M059J (cell line): ENCODE measurements at places on chromosomes 1 and 21.

- DNase-seq = no peak
Measured at GRCh38 chr1:31216016-31216415, 23.7 kb downstream of the NKAIN1 start.

- DNase-seq = no peak
Measured at GRCh38 chr21:29304597-29304996, 5.9 kb downstream of the BACH1 start.

- DNase-seq = peak; percentile 99
Measured at GRCh38 chr1:156129687-156130577, 15.4 kb downstream of the LMNA start.

DNA sequence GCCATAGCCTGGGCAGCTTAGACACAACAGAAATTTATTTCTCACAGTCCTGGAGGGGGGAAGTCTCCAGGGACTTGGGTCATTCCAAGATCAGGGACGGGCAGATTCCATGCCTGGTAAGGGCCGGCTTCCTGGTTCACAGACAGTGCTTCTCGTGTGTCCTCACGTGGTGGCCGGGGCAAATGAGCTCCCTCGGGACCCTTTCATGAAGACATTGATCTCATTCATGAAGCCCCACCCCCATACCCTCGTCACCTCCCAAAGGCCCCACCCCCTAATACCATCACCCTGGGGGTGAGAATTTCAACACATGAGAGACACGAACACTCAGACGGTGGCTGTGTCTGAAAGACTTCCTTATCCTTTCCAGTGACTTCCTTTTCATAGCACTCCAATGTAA, 51.5 kb downstream of the ACOT7 start:
- DNase-seq = no peak

DNA sequence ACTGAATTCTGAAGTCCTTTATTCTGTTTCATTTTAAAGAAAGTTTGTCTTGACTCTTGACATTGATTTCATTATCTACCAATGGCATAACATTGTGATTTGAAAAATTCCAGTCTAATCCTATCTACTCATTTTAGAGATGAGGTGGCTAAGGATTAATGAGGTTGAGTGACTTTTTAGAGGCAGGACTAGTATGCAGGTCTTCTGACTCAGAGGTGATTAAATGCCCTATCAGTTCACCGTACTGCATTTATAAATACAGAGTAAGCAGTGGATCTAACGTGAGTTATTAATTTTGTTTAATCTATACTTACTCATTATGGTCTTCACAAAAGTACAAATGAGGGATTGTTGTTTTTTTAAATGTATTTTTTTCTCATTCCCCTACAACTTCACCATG, 277.6 kb downstream of the PTBP2 start:
- DNase-seq = peak; percentile 13

GRCh38 chr1:81813691-81814090, 13.0 kb downstream of the ADGRL2 start:
- no peak for DNase-seq

DNA sequence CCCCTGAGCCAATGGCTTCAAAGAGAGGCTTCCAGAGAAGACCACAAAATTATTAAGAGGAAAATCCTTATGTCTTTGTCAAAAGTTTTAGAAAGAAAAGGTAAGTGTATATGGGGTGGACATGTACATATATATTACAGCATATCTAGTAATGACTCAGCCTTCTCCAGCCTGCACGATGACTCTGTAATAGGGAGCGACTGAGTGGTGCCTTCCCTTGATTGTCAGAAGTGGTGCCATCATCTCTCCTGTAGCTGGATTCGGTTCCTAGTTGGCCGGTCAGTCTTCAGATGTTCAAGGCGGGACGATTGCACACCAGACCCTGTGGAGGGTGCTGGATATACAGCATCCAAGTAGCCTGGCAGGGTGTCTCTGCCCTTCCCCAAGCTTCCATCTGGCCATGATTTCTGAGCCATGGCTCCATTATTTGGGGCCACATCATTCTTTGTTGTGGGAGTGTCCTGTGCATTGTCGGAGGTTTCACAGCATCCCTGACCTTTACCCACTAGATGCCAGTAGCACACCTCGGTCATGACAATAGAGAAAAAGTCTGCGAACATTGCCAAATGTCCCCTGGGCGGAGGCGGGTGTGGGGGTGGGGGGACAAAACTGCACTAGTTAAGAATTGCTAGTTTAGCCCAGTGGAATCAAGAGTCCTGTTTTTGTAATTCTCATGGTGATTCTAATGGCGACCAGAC, 206.2 kb upstream of the KAZN start:
- peak; percentile 29 for DNase-seq

GRCh38 chr1:47727697-47728085, 269.5 kb downstream of the TRABD2B start:
- no peak for DNase-seq

- DNase-seq = no peak
Measured at GRCh38 chr1:166865926-166866325, 10.1 kb downstream of the TADA1 start.

- no peak for DNase-seq
Measured at GRCh38 chr1:47660622-47661021, 222.8 kb downstream of the FOXD2 start.

DNA sequence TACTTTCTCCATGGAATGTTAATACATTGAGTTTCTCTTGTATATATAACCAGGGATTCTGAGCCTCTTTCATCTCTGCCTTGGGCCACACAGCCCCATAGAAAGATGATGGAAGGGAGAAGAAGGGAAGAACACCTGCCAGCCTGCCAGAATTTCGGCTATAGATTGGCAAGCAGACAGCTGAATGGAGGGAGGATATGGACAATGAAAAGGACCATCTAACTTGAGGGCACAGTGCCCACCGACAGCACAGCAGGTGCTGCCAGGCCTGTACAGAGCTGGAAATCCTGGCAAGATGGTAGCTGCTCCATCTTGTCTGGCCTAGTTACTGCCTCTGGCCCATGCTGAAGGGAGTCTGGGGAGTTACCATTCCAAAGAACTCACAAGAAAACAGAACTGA, 244.3 kb downstream of the FGGY start:
- DNase-seq = no peak

- DNase-seq = no peak
Measured at GRCh38 chr1:60832367-60832766, 250.0 kb upstream of the NFIA start.

DNA sequence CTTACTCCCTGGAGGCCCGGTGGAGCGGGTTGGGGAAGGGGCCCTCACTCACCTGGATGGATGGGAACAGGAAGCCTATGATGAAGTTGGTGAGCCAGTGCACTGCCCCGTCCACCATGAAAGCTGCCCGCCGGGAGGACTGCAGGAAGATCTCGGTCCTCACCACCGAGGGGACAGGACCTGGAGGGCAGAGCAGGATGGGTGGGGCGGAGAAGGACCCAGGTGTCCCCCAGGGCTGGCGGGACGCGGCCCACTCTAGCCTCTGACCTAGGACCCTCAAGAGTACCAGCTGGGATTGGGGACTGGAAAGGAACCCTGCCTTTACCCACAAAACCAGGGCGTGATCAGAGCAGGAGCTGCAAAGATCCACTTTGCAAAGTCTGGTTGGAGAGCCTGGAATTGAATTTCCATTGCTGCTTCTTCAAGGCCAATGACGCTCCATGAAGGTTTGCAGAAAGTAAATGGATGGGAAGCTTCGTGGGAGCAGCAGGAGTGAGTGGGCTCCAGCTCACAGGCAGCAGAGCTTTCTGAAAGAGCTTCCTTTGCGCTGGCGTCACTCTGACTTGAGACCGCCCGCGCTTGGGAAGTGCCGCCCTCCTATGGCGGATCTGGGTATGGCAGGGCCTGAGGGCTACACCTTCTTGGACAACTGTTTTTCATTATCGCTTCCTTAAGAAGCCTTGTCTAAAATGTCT, 21.4 kb downstream of the SLC2A7 start:
- peak; percentile 76 for DNase-seq

GRCh38 chr1:30744060-30744756, 13.4 kb downstream of the LAPTM5 start:
- DNase-seq = peak; percentile 32

DNA sequence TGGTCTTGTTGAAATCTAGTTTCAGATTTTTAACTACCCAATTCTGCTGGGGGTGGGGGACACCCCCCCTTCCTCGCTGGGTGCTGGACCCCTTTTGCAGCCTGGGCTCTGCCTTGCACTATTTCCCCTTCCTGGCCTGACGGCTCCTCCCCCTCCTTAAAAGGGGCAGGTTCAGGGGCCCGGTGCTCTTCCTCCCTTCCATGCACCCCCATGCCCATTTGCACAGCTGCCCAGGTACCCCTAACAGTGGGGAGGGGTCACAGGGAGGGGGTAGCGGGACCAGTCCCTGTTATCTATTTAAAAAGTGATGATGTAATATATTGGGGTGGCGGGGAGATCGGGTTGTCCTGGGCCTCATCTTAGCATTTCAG, 15.3 kb downstream of the ZBTB7B start:
- DNase-seq = no peak

- DNase-seq = no peak
Measured at GRCh38 chr1:85936470-85936869, 220.1 kb downstream of the COL24A1 start.

DNA sequence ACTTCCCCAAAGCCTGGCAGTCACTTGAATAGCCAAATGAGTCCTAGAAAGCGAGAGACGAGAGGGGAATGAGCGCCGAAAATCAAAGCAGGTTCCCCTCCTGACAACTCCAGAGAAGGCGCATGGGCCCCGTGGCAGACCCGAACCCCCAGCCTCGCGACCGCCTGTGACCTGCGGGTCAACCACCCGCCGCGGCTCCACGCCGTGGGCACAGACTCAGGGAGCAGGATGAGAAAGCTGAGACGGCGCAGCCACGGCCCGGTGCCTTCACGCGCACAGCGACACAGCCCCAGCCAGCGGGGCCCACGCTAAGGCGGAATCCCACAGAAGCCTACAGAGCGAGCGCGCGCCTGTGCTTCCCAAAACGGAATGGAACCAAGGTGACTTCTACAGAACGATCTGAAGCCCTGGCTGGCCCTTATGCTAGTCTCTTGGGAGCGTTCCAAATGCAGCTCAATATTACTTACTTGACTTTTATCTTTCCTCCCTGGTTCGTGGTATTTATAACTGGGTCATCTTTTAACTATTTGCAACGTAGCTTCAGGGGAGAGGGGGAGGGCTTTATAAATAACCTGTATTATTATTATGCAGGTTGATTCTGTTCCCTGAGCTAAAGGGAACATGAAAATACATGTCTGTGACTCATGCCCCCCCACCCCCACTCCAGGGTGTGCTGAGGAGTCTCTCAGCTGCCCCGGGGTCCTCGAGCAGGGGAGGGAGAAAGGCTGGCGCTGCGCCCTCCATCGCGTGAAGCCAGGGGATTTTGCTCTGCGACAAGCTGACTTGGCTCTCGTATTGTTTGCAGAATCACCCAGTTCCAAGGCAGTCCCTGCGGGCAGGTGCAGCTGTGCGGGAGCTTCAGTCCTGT, 1.7 kb downstream of the TSPEAR start:
- DNase-seq = peak; percentile 21

DNA sequence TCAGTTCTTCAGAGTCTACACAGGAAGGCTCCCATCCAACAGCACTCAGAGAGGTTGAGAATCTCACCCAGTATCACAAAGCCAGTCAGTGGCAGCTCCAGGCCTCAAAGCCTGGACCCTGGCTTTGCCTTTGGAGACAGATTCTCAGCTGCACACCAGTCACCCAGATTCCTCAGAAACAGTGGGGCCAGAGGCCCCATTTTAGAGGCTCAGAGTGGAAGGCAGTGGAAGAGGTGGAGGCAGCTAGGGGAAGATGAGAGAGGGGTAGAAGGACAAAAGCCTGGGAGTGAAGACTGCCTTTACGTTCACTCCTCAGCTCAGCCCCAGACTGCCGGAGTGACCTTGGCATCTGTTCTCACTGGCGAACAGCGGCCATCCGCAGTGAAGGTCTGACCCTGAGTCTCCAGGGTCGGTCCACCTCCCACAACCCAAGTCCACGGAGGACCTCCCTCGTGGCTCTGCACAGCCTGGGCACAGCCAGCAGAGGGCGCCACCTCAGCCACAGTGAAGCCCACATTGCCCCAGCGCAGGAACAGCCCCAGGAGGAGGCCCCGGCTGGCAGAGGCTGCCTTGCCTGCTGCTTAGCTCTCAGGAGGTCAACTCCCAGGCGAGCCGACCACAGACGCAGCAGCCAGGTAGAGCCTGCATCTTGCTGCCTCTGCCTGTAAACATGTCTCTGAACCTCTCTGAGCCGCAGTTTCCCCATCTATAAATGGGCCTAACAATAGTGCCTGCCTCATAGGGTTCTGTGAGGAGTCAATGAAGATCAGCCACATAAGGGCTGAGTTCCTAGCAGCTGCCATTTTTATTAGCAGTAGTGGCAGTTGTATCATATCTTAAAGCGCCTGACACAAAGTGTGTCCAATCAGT, 5.9 kb upstream of the FNDC5 start:
- peak; percentile 33 for DNase-seq

- DNase-seq = peak; percentile 40
Measured at GRCh38 chr1:176857632-176858031, 306.9 kb downstream of the ASTN1 start.

DNA sequence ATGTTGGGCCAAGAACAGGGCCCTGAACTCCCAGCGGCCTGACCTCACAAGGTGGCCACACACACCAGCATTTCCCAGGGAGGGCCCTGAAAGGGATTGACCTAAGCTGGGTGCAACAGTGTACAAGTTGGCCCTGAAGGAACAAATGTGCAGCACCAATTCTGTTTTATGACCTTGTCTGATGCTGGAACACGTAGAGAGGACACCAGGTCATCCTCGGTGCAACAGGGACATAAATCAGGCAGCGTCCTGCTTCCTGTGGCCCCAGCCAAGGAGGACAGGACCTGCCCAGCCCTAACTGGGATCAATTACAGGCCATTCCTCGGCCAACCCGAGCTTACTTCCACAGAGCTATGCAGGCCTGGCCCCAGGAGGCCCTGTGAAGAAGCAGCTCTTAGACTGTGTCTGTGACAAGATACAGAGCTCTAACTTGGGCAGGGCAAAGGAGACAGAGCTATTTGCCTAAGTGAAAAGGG, 12.8 kb upstream of the PHC2 start:
- DNase-seq = peak; percentile 84

- peak; percentile 48 for DNase-seq
Measured at GRCh38 chr1:63575340-63575826, 17.8 kb upstream of the PGM1 start.

DNA sequence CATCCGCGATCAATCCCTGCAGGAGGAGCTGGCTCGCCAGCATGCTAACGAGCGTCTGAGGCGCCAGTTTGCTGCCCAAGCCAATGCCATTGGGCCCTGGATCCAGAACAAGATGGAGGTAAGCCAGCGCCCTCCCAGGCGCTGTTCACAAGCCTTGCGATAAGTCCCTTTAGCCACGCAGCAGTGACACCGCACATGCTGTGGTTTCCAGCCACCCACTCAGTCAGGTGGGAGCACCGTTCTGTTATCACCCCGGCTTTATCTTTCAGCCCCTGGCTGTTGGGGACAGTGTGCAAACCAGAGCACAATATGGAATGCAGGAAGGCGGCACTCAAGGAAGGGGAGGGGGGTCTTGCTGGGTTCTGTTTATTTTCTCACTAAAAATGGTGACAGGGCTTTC, 41.1 kb upstream of the MTR start:
- no peak for DNase-seq

GRCh38 chr1:147479864-147480564, 61.3 kb upstream of the BCL9 start:
- DNase-seq = no peak

- DNase-seq = peak; percentile 43
Measured at GRCh38 chr1:225977937-225978748, 21.0 kb downstream of the SDE2 start.

GRCh38 chr1:180534214-180534613, 24.6 kb upstream of the OVAAL start:
- no peak for DNase-seq
